ENCODE measurements at places on chromosomes 5 and 9.

GRCh38 chr9:87678650-87679355 lies 47.1 kb upstream of the CTSL start:
- no peak for DNase-seq

DNA sequence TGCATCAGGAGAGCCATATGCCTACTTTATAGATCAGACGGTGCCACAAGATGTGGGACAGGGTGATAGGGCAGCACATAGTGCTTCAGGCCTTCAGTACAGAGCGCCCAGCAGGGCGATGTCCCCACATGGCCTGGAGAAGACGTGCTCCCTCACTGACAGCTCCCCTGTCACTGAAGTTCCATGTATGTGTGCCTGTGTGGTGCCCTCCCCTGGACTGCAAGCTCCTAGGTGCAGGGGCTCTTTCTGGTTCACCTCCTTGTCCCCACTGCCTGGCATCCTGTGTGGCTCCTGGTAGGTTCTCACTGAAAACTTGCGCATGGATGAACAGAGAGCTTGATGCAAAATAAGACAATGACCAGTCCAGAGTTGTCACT lies 233.1 kb downstream of the GADD45G start:
- DNase-seq, result no peak

DNA sequence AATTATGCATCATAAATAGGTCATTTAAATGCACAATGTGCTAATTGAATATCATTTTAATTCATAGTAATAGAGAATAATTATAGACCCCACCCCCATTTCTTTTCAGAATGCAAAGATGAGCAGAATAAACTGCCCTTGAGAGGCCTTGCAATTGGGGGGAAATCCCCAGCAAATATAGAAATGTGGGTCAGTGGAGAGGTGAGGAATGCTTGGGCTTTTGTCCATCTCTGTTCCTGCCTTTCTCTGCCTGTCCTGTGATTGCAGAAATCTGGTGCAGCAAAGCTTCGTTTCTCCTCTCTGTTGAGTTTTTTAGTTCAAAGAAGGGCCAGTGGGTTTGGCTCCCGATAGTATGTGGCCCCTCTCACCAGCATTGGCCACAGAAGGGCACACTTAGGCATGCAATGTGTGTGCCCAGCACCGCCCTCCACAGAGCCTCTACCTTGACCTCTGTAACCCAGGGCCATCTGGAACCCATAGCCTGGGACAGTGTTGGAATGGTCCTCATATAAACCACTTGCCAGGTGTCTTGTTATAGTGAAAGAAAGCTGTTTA lies 164.2 kb downstream of the SEMA6A start:
- no peak for DNase-seq

DNA sequence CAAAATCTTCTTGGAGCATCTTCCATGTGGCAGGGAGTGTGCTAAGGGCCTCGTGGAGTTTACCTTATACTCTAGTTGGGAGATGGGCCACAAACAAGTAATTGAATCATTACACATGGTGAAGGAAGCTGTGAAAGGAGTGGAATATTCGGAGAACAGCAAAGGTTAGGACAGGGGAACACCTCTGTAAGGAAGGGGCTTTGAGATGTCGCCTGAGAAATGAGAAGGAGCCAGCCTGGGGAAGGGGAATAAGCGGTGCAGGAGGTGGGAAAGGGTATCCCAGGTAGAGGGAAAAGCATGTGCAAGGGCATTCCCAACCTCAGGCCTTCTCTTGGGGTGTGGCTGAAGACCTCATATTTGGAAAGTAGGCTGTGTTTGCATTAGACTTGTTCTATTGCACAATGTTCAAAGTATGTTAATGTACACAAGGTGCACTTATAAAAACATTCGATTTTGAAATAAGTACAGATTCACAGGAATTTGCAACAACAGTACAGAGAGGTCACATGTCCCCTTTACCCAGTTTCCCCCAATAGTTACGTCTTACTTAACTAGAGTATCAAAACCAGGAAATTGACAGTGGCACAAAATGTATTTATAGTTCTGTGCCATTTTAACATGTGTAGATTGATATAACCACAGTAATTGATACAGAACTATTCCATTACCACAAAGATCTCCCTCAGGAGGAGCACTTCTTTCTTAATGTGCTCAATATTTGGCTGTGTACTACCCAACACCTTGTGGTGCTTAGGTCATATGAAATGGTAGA lies 2.4 kb upstream of the STOM start:
- no peak for DNase-seq

All from NCI-H187 treated with DMSO at 0.1 percent for 48 hours (cell line).